ENCODE measurements at places on chromosomes 7 and 10.

DNA sequence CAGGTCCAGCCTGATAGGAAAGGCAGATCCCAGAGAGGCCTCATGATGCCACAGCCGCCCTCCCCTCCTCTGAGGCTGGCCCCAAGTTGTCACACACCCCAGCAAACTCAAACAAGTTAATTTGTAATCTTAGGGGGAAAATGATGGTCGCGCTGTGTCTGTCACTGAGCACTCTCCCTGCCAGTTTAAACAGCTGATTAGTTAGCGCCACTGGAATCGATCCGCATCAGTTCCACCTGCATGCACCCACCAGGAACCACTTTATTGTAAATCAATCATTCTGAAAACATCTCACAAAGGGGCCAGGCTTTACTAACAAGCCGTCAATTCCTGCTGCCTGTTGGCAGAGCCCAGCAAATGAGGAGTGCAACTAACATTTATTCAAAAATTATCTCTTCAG, 870.9 kb downstream of the KCNMA1 start:
- no peak for DNase-seq

DNA sequence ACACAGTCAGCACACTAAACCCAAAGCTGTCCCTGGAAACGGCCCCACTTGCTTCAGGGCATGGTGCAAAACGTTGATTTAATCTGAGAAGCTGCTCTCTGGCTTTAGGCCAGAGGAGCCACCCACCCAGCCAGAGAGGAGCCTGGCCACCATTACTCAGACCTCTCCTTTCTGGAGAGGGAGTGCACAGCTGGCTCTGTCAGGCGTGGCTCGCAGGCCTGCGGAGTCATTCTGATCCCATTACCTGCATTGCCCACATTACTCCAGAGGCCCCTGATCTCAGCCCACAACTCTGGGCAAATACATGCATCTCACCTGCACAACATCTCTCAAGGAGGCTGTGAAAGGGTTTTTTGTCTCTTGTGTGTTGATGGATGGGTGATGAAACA, 370.0 kb upstream of the IGFBP3 start:
- no peak for DNase-seq

GRCh38 chr7:28853150-28853549, 105.0 kb downstream of the TRIL start:
- DNase-seq = no peak

DNA sequence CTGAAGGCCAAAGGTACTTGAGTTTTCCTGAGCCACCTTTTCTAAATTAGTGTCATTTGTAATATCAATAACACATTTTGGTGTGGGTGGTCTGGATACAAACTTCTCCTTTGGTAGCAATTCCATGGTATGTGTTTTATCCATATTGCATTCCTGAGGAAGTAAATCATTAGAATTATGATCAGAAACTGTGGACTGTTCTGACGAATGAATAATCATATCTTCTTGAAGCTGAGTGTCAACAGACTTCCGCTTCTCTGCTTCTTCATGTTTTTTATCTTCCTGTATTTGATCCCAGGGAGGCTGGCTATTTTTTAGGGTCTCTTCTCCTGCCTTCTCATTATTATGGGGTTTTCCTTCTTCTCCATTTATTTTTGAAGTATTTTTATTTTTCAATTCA, 81.4 kb downstream of the NRBF2 start:
- DNase-seq = no peak
